ENCODE measurements at places on chromosomes 1 and 21.

GRCh38 chr1:18931730-18932129 lies 24.7 kb downstream of the IFFO2 start:
- no peak for DNase-seq

GRCh38 chr21:29250636-29251035 lies 48.1 kb upstream of the BACH1 start:
- DNase-seq, result no peak

DNA sequence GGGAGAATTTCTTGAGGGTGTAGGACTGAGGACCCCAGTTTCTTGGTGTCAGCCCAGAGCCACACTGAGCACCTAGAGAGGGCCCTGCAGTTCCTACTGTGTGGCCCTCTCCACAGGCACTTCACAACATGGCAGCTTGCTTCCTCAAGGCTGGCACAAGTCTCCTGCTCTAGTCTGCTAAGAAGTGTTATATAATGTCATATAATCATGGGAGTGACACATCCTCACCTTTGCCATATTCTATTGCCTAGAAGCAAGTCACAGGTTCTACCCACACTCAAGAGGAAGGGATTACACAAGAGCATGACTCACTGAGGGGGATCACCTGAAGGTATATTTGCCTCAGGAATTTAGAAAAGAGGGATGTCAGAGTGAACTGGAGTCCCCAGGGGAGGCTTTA lies 5.5 kb upstream of the SNX27 start:
- DNase-seq, result no peak

DNA sequence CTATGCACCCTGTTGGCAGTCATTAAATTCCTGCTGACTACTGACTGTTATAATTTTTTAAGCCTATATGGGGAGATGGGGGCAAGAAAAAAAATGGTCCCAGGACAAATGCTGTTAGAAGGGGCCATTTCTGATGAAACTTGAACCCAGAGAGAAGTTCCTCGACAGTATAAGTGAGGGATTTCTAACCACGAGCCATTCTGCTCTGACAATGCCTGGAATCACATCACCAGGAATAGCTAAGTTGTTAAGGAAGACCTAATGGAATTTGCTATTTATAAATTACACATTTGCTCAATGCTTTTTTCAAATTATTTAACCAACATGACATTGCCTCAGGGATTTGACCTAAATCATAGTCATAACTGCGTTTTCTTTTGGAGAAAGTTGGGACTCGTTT lies 55.2 kb downstream of the LHX9 start:
- no peak for DNase-seq

DNA sequence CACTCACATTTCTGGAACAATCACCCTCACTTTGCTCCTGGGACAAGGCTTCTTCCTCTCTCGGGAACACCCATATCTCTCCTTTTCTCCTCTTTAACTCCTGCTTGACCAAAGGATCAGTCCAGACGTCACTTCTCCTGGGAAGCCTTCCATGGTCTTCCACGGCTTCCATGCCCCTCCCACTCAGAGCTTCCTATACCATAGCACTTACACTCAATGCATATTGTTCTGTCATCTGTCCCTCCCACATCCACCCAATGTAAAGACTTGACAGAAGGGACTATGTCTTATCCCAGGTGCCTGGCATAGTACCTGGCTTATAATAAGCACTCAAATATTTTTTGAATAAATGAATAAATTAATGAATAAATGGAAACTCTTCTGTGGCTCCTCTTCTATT lies 28.2 kb downstream of the CD34 start:
- no peak for DNase-seq

GRCh38 chr1:212152308-212152693 lies 116.8 kb downstream of the DTL start:
- no peak for DNase-seq

- DNase-seq, result peak; percentile 72
Observed at GRCh38 chr1:156123356-156124196, 9.1 kb downstream of the LMNA start.

GRCh38 chr1:201424146-201424545 lies 2.6 kb upstream of the TNNI1 start:
- DNase-seq, result no peak

DNA sequence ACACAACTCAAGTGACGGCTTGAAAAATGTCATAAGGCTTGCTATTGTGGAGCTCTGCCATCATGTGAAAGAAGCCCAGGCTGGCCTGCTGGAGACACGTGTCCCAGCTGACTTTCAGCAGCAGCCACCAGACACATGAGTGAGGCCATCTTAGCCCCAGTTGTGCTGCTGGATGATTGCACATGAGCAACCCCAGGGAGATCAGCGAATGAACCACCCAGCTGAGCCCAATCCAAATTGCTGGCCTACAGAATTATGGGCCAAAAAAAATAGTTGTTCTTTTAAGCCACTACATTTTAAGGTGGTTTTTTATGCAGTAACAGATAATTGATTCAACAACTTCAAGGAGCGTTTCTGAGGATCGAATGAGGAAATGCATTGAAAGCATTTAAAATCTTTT lies 17.5 kb upstream of the CDA start:
- no peak for DNase-seq

- DNase-seq, result no peak
Observed at GRCh38 chr1:166088572-166088955, 78.2 kb downstream of the FAM78B start.

DNA sequence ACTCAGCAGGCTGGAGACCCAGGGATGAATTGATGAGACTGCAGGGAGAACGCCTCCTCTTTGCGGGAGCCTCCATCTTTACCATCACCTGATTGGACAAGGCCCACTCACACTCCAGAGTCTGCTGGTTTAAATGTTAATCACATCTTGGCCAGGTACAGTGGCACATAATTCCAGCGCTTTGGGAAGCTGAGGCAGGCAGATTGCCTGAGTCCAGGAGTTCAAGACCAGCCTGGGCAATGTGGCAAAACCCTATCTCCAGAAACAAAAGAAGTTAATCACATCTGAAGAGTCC lies 121.8 kb upstream of the C1orf174 start:
- DNase-seq, result no peak

- no peak for DNase-seq
Observed at GRCh38 chr1:46772571-46772970, 26.3 kb upstream of the CYP4B1 start.

DNA sequence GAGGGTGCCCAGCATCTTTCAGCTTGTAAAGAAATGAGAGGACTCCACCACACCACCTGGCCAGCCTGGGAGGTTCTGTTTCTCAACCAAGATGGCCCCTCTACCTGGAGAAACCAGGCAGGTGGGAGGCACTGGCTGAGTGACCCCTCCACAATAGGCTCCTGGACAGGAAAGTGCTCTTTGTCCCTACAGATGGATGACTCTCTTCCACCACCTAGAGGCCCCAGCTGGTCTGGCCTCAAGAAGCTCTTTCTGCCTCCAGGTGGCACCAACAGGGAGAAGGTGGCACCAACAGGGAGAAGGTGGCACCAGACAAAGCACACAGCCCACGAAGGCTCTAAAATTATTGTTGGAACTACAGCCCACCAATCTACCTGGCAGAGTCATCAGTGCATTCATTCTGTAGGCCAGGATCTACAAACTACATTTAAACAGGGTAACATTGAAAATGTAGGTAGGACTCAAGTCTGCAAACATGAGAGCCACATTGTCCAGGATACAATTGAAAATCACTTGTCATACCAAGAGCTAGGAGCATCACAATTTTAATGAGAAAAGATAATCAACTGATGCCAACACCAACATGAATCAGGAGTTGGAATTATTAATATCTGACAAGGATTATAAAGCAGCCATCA lies 14.4 kb downstream of the TMPRSS3 start:
- peak; percentile 34 for DNase-seq

DNA sequence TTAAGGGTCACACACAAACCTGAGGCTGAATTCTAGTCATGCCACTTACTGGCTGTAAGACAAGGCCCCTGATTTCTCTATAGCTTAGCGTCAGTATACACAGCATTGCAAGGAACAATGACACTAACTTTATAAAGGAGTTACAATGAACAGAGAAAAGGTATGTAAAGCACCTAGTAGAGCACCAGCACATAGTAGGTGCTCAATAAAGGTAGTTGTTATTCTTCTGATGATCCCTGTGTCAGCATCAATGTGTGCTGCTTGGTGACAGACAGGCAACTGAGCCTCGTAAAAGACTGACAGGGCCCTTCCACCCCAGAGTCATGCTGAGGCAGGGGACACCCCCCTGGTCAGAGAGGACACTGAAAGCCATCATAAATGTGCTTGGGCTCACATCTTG lies 43.2 kb downstream of the GRHL3 start:
- DNase-seq, result no peak

- no peak for DNase-seq
Observed at GRCh38 chr1:59917026-59917784, 9.4 kb downstream of the CYP2J2 start.

GRCh38 chr1:221478050-221478949 lies 263.6 kb downstream of the DUSP10 start:
- peak; percentile 44 for DNase-seq

GRCh38 chr1:100362821-100363466 lies 10.6 kb downstream of the CDC14A start:
- no peak for DNase-seq

DNA sequence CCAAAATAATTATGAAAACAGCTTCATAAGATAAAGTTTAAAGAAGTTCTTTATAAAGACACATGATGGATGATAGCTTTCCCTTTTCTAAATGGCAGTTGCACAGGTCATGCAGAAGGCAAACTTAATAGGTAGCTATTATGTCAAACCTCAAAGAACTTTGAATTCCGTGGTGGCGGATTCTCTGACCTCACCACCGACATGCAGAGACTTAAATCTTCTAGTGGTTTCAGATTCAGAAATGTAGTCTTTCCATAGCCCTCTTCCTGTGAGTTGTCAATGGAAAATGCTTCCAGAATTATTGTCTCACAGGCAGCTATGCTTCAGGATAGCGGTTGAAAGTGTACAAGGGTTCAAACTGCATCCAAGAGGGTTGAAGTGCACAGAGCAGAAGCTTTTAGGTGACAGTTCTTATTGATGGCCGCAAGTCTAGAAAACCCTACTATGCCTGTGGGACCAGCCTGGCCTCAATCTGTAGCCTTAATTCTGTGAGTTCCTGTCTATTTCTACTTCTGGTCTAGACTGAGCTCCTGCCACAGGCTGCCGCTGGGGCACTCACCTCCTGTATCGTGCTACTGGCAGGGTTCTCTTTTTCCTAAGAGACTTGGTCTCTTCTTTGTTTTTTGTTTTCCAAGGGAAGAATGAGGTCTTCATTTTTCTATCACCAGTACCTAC lies 117.0 kb upstream of the ERRFI1 start:
- no peak for DNase-seq

GRCh38 chr1:42680921-42681683 lies 1.1 kb upstream of the YBX1 start:
- DNase-seq, result peak; percentile 37

- DNase-seq, result peak; percentile 91
Observed at GRCh38 chr1:228275430-228276173, 67.8 kb downstream of the OBSCN start.

DNA sequence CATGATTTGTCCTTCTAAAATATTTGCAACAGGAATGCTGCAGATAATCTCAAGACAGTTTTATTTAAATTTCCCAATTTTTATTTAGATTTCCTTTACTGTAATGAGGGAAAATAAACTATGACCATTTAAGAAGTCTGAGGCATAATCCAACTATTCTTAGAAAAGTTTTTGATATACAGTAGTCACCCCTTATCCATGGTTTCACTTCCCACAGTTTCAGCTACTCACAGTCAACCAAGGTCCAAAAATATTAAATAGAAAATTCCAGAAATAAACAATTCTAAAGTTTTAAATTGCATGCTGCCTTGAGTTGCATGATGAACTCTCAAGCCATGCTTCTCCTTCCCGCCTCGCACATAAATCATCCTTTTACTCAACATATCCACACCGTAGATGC lies 33.3 kb downstream of the TOR3A start:
- no peak for DNase-seq

GRCh38 chr1:94539496-94539895 lies 2.1 kb downstream of the F3 start:
- no peak for DNase-seq

GRCh38 chr1:12296623-12297022 lies 66.8 kb downstream of the VPS13D start:
- DNase-seq, result no peak

- DNase-seq, result no peak
Observed at GRCh38 chr1:161096015-161096414, 2.1 kb upstream of the KLHDC9 start.

DNA sequence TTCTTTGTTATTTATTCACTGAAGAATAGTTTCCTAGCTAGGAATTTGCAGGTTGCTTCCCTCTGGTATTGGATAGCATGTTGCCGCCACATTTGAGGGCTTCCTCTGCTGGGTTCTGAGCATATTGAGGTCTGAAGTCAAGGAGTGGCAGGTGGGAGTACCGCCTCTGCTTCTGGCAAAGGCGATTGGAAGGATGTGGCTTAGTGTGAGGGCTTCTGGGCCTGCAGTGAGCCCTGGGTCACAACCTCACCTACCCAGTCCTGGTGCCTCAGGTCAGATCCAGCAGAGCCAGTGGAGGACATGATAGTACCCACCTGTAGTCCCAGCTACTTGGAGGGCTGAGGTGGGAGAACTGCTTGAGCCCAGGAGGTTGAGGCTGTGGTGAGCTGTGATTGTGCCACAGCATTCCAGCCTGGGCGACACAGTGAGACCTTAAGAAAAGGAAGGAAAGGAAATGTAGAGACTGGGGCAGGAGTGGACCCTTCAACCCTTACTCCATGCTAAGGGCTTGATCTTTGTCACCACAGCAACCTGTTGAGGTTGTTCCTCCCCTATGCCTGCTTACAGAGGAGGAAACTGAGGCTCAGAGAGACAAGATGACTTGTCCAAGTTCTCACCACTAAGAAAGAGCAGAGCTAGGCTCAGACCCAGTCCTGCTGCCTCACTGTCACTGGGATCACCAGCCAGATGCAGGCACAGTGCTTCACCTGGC lies 22.8 kb downstream of the A3GALT2 start:
- no peak for DNase-seq

- no peak for DNase-seq
Observed at GRCh38 chr1:44798481-44799365, 1.5 kb upstream of the PLK3 start.

- no peak for DNase-seq
Observed at GRCh38 chr1:192270398-192270797, 46.4 kb upstream of the RGS21 start.

- no peak for DNase-seq
Observed at GRCh38 chr1:22314706-22315105, 136.9 kb upstream of the ZBTB40 start.

DNA sequence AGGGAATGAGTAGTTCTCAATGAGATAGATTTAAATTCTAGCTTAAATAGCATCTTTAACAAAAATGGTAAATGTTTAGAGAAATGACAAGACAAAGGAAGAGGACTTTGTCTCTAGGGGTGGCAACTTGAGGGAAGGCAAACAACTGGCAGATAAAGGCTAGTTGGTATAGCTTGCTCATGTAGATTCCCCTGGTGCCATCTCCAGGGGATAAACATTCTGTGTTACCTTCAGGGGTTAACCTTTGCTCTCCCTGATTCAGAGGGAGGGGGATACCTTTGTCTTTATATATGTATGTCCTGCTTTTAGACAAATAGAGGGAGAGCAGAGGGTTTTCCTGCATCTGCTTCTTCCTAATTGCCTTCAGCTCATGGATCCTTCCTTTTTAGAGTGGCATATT lies 153.7 kb upstream of the L1TD1 start:
- DNase-seq, result no peak

- no peak for DNase-seq
Observed at GRCh38 chr1:178694923-178695525, 30.0 kb upstream of the RALGPS2 start.

- no peak for DNase-seq
Observed at GRCh38 chr1:21239221-21239620, 51.0 kb downstream of the ECE1 start.

All from stimulated activated CD4-positive, alpha-beta T cell treated with anti-CD3 and anti-CD28 coated beads, Interleukin-2, amount 100 ng/mL, for 24 hours (primary cell).